Activated CD8-positive, alpha-beta T cell treated with anti-CD3 and anti-CD28 coated beads for 36 hours (primary cell): ENCODE measurements at places on chromosomes 11 and 22. TPM values are rescaled to one million over a fixed set of nuclear protein-coding genes. Genes with fewer than 3 reads are reported as not detected.

Gene FADS2
- total RNA-seq, result 134 TPM

Gene VPREB3
- not detected for total RNA-seq

Gene MRGPRE
- not detected for total RNA-seq

Gene CABP7
- 0.09 TPM for total RNA-seq

Gene OR52M1
- not detected for total RNA-seq

Gene GRAP2
- total RNA-seq, result 83.2 TPM
